ENCODE measurements at places on chromosomes 4 and X.

GRCh38 chrX:26789751-26790150 lies 573.8 kb downstream of the MAGEB5 start:
- DNase-seq = no peak

DNA sequence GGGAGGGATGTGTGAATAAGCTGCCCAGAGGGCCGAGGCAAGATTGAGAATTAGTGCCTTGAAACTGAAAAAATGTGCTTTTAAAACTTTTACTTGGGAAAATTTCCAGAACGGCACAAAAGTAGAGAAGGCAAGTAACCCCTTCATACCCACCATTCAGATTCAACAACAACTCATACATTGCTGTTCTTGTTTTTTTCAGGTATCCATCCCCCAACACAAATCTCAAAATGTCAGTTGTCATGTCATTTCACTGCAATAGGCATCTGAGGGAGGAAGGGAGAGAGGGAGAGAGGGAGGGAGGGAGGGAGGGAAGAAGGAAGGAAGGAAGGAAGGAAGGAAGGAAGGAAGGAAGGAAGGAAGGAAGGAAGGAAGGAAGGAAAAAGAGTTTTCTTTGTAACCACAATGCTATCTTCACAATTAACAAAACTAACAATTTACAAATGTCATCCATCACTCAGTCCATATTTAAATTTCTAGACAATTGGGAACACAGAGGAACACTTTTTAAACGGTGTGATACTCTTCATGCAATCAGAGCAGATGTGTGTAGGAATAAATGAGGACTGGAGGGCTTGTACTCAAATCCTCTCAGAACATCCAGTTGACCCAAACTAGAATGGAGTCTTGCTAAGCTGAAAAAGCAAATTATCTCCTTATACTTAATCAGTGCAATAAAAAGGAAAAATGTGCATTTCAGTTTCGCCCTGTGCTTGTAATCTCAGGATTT lies 54.8 kb upstream of the ADGRG2 start:
- no peak for DNase-seq

- no peak for DNase-seq
These were observed 62.3 kb downstream of the RTL9 start for GRCh38 chrX:110420771-110421499.

- DNase-seq = no peak
These were observed 97.2 kb upstream of the PDE5A start for GRCh38 chr4:119725688-119726330.

GRCh38 chr4:21041708-21042107 lies 341.4 kb downstream of the PACRGL start:
- no peak for DNase-seq

- no peak for DNase-seq
These were observed 771 bp upstream of the LAMTOR3 start for GRCh38 chr4:99894998-99895397.

DNA sequence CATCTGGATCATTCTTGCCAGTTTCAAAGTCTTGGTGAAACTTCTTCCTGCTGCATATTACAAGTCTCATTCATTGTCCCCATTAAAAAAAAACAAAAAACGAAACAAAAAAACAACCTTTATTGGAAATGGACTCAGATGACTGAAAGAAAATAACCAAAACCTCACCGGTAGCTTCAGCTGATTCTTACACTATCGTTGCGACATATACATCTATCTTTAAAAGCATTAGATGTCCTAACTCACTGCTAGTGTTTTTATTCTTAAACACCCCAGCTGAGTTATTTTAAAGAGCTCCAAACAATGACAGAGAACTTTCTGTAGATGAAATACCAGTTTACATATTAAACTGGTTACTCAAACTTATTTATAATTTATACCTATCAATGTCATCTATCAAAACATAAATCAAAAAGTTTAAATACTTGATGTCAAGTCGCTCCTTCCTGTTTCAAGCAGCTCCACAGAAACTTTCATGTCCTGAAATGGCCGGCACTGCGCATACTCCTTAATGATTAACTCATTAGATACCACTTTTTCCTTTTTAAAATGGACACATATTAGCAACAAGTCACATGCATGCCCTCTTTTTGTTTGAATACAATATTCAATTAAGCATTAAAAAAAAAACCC lies 87.2 kb downstream of the HPRT1 start:
- no peak for DNase-seq

- DNase-seq = no peak
These were observed 376.5 kb downstream of the CCSER1 start for GRCh38 chr4:90503677-90504076.

DNA sequence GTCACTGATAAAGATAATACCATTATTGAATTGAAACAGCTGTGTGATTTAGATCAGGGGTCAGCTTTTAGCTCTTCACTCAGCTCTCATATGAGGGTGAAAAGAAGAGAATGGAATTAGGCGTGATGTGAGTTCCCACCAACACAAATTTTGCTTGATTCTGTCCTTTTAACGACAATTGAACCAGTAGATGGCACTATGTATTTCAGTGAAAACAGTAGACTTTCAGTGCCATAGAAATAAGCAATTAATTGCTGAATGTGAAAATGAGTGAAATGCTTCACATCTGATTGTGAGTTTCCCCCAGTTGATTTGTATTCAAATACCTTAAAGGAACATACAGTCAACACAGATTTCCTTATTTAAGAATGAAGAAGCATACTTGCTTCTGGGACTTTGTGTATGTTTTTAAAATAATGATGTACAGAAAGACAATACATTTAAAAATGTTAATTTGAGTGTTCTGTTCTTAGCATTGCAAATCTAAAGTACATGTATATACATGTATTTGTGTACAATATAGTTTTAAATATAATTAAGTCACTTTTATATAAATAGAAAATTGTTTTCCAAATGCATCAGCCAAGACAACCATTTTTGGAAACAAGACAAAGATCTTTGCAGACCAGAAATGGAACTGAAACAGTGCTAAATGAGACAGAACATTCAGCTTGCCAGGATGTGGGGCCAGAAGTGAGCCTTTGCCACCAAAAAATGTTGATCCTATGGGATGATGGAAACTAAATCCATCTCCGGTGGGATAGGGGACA lies 178.8 kb downstream of the SNCA start:
- DNase-seq = no peak

- no peak for DNase-seq
These were observed 356.7 kb upstream of the DIPK2B start for GRCh38 chrX:45557387-45557786.

- no peak for DNase-seq
These were observed 382.0 kb downstream of the GABRG1 start for GRCh38 chr4:45741897-45742296.

- DNase-seq = no peak
These were observed 8.1 kb upstream of the LINC00632 start for GRCh38 chrX:140701480-140701879.

DNA sequence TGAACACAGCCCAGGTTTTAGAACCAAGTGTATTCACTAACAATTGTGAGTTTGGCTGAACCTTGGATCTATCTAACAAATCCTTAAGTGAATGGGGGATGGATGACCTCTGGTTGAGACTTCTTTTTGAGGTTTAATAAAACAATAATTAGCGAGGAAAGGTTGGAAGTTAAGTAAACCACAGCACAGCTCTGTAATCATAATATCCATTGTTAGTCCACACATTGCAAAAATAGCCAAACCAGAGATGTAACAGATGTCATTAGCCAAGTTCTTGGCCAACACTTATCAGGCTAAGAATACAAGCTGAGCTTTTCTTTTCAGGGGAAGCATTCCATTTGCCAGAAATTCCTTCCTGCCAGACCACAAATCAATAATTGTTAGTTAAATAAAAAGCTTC lies 59.1 kb downstream of the FREM3 start:
- no peak for DNase-seq

GRCh38 chr4:110915301-110915700 lies 292.4 kb upstream of the PITX2 start:
- no peak for DNase-seq

DNA sequence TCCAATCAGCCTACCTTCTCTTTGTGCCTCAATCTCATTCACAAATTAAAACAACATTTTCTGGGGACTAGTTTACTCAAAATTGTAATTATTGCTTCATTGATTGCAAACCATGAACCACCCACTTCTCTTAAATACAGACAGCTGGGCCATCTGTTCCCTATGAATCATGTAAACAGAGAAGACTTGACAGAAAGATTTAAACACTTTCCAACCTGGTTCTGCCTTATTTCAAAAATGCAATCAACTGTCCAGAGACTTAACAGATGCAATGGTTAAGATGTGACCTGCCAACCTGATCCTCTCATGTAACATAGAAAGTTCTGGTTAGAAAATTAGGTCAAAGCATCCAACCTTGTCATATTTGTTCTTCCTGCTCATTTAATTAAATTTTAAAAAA lies 20.8 kb upstream of the SERTM2 start:
- DNase-seq = no peak

DNA sequence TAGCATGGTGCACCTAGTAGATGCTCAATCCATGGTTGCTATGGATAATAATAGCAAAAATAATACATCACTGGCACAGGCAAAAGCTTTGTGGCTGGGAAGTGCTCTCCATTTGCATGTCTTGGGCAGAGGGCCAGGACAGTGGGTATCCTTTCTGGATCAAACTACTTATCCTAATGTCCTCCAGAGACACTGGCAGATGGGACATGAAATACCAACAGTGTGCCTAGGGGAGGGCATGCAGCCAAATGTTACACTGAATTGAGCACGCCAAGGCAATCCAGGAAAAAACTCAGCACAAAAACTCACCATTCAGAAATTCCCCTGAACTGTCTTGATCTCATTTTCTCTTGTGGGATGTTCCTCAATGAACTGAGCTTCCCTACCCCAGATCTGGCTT lies 98.6 kb upstream of the SCML1 start:
- DNase-seq = no peak

DNA sequence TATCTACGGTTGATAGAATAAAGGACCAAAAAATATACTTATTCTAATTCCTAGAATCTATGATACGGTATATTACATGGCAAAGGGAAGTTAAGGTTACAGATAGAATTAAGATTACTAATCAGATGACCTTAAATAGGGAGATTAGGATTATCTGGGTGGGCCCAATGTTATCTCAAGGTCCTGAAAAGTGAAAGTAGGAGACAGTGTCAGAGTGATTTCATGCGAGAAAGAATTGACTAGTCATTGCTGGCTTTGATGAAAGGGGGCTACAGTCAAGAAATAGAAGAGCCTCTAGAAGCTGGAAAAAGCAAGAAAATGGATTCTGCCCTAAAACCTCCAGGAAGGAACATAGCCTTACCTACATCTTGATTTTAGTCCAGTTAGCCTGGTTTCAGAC lies 176.9 kb upstream of the PPP1R2C start:
- DNase-seq = no peak

GRCh38 chr4:1610791-1611500 lies 73.2 kb downstream of the FAM53A start:
- DNase-seq = no peak

GRCh38 chr4:57494821-57495220 lies 384.6 kb upstream of the IGFBP7 start:
- no peak for DNase-seq

DNA sequence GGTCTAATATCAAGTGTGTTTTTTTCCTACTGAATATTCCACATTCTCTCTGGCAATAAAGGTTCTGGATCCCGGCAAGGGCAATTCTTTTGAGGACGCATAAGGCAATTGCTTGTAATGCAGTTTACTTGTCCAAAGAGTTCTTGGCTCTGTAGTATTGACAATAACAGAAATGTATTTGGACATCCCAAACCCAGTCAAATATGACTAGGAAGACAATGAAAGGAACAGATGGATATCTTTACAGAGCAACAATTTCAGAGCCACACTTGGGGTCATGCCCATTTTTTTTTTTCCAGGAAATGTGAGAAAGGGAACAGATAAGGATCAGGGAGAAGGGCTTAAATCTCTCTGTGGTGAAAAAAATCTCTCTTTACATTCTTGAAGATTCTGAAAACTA lies 12.2 kb downstream of the GK2 start:
- DNase-seq = no peak

DNA sequence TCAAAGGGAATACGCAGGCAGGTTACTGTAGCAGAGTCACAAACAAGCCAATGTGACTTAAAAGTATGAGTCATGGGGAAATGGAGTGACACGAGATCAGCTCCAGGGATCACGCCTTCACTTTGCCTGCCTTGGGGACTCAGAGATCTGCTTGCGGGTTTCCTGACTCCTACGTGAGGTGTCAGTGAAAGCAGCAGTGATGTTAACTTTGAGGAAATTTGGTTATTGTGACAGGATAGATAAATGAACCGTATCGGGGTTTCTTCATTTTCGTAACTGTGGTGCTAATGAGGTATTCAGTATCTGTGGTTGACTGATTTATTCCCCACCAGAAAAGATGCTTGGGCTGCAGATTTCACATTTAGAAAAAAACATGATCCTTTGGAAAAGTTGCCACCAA lies 383.3 kb upstream of the ZFP42 start:
- no peak for DNase-seq

DNA sequence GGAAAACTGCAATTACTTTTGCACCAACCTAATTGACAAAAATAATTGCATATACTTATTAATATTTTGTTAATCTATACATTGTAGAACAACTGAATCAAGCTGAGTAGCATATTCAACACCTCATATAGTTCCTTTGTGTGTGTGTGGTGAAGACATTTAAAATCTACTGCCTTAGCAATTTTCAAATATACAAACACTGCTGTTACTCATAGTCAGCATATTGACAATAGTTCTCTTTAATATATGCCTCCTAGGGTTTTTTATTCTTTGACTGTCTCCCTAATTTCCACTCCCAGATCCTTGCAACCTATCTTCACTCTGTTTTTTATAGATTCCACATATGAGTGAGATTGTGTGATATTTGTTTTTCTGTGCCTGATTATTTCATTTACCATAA lies 426.8 kb downstream of the PPARGC1A start:
- no peak for DNase-seq

DNA sequence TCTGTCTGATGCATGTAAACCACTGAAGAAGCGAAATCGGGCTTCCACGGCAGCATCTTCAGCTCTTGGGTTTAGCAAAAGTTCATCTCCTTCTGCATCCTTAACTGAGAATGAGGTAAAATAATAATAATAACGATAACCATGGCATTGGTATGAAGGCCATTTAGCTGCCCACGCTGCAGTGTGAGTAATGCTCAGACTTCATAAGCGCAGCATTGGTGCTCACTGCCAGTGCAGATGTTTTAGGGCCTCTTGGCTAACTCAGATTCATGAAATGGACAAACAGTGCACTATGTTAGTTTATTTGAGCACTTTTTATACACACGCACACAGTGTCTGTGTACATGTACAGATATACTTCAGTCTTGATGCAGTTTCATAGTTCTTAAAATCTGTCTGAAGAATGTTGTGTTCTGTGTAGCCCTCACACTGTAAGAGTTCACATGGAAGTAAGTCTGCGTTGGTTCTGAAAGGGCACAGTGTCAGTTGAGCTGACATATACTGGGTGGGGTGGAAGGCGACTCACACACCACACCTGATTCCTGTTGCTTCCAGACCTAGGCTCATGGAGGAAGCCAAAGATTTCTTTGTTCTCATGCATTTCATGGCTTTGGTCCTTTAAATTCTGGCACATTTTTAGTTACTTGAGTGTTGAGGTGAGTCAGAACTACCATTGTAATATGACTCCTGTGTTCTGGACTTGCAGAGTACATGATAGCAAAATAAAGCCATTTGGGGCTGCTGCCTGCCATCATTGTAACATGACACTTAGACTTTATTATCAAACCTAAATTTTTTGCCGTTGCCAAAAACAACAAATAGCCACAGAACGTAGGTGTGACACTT lies 68.7 kb downstream of the NSD2 start:
- DNase-seq = no peak

GRCh38 chrX:134619838-134620237 lies 38.4 kb downstream of the PLAC1 start:
- DNase-seq = no peak

GRCh38 chr4:169640261-169640870 lies 20.0 kb downstream of the CLCN3 start:
- no peak for DNase-seq

GRCh38 chrX:106897259-106897658 lies 5.9 kb downstream of the RIPPLY1 start:
- no peak for DNase-seq

Measured in activated CD8-positive, alpha-beta memory T cell treated with anti-CD3 and anti-CD28 coated beads for 1 hour (primary cell).